ENCODE measurements at places on chromosomes 1 and 21. TPM values are rescaled to one million over a fixed set of nuclear protein-coding genes. Genes with fewer than 3 reads are reported as not detected.
A peak's percentile ranks its signal among the peaks of the same experiment; 100 is the strongest.

The CRNN gene
- not detected for total RNA-seq

The LENEP gene
- total RNA-seq: not detected

The CD1E gene
- total RNA-seq: not detected

The SLC25A34 gene
- 1.9 TPM for total RNA-seq

The CLCA4 gene
- total RNA-seq: not detected

The PCP4L1 gene
- total RNA-seq: not detected

The PCAT6 gene
- 0.91 TPM for total RNA-seq

The JAM2 gene
- not detected for total RNA-seq

The FMO5 gene
- 0.41 TPM for total RNA-seq

The KCNA3 gene
- total RNA-seq: 118 TPM

The S1PR1 gene
- 397 TPM for total RNA-seq

The PAQR7 gene
- total RNA-seq: 1.5 TPM

The CD101 gene
- total RNA-seq: 2.1 TPM

The KAZN gene
- 0.55 TPM for total RNA-seq

DNA sequence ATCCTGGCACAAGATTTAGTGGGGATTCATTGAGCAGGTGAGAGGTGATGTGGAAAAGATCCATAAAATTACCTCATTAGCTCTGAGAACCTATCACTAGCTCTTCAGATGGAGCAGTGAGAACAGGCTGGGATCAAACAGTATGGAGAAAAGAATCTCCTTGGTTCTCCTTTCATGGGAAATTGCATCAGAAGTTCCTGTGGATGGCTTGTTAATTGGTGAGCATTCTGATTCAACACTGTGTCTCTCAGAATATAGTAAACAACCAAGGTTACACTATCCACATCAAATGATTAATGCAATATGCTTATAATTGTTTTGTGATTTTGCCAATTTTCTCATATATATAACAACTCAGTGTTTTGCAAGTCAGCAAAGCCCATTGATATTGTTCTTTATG, 8.3 kb upstream of the CD55 start:
- DNase-seq: no peak

GRCh38 chr1:13812456-13813397, 112.7 kb downstream of the PRDM2 start:
- no peak for DNase-seq

- DNase-seq: no peak
Measured at GRCh38 chr1:4745560-4745959, 91.2 kb downstream of the AJAP1 start.

GRCh38 chr1:182752077-182752988, 37.2 kb upstream of the NPL start:
- no peak for DNase-seq

- no peak for DNase-seq
Measured at GRCh38 chr1:244757091-244757939, 78.1 kb upstream of the COX20 start.

DNA sequence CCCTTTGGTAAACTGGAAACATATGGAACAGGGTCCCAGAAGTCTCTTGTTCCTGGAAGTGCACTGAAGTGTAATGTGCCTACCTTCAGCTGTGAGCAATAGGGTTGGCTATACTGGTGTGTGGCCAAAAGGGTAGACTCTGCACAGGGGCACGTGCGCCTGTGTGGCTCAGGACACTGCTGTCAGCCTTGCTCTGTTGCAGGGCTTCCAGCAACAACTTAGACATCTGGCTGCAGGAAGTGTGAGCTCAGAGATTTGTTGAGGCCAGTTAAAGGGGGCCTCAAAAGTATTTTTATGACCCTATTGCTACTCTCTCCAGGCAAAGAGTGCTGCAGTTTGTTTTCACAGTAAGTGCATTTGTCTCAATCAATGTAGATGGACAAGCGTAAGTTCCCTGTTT, 7.5 kb downstream of the CTPS1 start:
- no peak for DNase-seq

- no peak for DNase-seq
Measured at GRCh38 chr1:69987881-69988280, 217.5 kb downstream of the LRRC40 start.

- DNase-seq: peak; percentile 46
Measured at GRCh38 chr1:66090859-66091457, 298.3 kb downstream of the PDE4B start.

DNA sequence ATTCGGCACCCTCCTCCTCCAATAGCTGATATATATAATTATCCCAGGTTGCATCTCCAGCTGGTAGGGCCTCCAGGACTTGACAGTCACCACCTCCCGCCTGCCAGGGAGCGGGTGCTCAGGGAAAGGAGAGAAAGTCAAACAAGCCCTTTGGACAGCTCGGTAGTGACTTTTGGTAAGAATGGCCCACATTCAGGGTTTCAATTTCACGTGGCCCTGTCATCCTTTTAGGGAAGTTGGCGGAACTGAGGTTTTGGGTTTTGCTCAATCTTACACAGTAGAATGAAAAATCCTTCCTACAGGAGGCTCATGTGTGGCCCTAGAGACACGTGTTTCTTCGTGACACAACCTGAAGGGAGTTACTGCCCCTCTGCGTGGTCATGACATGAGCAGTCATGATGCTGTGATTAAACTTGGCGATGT, 44.2 kb downstream of the CAPN8 start:
- DNase-seq: no peak

DNA sequence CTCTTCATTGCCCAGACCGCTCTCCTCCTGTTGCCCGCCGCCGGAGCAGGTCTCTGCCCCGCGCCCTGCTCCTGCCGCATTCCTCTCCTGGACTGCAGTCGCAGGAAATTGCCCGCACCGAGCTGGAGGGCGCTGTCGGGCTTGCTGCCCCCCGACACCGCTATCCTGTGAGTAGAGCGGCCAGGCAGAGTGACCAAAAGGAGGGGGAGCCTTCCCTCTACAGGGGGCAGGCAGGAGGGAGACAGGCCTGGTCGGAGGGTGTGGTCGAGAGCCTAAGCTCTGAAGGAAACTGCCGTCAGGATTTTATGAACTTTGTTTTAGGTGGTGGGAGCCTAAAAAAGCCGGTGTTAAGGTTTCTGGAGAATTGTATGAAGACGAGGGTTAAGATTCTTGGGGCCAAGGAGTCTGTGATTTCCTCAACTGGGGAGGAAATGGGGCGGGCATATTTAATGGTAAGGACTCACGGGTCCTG, 517 bp downstream of the LRIG2 start:
- no peak for DNase-seq

DNA sequence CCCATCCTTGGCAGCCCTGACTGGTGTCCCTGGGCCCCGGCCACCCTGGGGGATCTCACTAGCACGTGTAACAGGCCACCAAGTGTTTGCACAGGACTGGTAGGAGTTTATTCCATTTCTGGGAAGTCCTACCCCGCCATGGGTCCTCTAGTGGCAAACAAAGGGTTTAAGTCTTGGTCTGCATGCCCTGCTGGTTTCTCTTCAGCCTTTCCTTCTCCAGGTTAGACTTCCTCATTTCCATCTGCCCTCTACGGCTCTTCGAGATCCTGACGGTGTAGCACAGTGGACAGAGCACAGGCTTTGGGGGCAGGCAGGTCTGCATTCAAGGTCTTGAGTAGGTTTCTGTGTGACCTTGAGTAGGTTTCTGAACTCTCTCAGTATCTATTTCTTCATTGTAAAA, 2.8 kb downstream of the AGTRAP start:
- no peak for DNase-seq

DNA sequence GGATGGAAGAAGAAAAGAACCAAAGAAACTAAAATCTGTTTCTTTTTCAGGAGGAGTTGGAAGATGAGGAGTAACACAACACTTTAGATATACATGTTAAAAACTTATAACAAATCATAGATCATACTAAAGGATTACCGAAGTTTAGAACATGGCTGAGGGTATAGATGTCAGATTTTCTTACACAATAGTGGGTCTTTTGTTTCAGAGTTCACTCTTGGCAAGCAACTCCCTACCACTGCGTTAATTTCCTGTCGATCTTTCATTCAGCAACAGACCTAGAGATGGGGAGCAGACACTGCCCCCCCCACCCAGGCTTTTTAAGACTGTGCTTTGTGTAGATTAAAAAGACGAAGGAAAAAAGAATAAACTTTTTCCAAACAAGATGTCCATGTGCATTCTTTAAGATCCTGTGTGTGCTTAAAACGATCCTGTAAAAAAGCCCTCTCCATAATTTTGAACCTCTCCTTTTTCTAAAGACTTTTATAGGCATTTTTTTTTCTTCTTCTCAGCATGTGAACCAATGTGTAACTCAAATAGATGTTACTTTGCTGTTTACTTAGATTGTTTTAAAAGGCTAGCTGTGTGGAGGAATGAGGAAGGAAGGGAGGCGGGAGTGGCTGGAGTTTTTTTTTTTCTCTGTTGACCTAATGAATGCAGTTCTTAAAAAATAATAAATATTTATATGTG, 50.4 kb downstream of the NFIA start:
- DNase-seq: no peak

DNA sequence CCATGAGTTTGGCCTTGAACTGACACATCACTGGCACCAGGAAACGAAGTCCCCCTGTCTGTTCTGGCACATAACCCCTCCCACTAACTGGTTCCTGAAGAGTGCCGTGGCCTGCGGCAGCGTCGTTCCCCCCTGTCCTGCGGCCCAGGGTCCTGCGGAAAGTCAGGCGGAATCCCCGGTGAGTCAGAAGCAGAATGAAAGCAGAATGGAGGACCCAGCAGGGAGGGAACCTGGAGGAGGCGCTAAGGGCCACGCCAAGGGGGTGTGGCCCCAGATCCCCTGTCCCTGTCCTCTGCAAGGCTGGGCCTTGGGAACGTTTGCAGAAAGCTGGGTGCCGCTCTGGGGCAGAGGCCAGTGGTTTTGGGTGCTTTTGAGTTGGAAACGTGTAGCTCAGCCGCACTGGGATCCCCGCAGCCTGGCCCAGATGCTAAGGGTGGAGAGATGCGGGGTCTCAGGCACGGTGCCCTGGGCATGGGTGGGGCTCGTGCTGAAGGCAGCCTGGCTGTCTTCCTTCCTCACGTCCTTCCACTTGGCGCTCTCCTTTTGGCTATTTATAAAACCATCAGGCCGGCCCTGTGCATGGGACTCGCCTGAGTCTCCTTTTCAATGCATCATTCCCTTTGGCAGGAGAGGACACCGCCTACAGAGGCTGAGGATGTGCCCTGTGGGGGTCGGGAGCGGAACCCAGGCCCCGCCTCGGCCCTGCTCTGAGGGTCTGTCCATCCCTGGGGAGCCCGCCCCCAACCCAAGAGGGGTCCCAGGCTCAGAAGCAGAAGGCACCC, 36.2 kb downstream of the TP73 start:
- DNase-seq: no peak

- DNase-seq: no peak
Measured at GRCh38 chr1:101474039-101474665, 237.3 kb downstream of the S1PR1 start.

DNA sequence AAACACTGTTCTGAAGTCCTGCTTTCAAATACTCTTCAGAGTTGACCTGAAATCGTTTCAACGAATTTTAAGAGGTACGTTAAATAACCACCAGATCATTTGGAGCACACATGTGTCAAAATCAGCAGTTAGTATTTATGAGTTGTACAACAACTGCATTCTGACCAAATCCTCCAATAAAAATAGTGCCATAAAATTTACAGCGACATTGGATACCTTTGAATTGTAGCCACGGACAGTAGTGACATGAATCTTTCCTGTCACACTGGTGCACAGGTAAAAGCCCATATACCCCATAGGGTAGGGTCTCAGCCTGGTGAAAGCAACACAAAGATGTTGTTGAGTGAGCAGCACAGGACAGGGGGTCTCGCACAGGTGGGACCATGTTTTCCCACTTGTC, 121.5 kb downstream of the CLIC6 start:
- DNase-seq: no peak

DNA sequence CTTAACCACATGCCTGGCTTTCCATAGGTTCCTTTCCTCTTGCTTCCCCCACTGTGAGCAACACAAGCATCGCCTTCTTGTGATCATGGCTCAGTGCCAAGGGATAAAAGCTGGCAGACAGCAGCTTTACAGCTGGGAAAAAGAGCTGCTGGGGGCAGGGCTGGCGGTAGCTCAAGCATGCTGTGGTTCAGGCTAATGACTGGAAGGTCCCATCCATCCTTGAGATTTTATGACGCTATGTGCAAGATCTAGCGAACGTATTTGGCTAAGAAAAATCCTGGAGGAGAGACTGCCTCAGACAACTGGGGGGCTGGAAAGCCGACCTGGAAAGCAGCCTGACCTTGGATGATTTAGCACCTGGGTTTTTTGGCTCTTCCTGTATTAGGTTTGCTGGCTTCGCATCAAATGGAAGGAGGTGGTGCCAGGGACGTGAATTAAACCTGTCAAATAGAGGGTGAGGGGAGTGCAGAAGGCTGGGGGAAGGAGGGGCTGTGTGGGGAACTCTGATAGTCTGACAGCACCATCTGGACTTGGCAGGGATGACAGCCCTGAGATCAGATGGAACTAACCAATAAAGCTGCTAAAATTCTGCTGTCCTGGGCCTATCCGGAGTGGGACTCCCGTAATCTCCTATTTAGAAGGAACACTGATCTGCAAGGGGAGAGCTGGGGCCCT, 34.8 kb downstream of the ZMYND12 start:
- DNase-seq: no peak

DNA sequence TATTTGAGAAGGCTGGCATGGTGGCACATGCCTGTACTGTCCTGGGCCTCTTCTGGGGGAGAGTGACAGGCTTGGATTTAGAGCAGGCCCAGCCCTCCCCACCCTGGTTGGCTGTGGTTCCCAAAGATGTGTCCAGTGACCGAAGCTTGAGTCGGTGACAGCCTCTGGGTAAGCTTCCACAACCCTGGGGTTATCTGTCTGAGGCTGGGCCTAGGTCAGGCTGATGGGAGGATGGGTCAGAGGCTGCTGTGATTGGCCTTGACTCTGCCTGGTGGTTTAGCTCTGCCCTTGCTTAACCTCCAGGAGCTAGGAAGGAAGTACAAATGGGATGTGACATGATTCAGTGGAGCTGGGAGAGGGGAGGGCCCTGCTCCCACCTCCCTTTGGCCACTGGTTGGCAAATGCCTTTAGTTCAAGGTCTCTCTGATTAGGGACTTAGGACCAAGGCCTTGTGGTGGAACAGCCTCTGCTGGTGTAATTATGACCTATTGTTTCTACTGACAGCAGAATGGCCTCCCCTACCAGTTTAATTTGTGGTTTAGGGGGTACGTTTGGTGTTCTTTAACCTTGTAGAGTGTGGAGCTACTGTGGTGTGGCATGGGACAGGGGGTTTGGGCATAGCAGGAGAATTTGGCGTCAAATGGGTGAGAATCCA, 16.6 kb downstream of the NUDC start:
- DNase-seq: no peak

DNA sequence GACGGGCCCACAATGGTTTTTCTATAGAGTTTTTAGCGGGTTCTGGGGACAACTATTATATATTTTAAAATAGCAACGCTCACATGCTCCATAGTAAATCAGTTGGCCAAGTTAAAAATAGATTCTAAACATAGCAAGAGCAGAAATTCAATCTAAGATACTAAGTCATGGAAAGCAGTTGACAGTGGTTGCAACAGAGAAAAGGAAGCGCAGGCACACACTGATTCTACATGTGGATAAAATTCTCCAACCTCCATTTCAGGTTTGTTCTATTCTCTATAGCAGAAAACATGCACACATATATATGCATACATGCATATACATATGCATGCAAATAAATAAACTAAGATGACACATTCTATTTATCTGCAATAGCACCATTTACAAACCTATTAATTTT, 89.6 kb upstream of the HNRNPU start:
- DNase-seq: no peak

Data from CD4-positive, alpha-beta T cell (primary cell).